ENCODE measurements at places on chromosomes 16 and 17.

DNA sequence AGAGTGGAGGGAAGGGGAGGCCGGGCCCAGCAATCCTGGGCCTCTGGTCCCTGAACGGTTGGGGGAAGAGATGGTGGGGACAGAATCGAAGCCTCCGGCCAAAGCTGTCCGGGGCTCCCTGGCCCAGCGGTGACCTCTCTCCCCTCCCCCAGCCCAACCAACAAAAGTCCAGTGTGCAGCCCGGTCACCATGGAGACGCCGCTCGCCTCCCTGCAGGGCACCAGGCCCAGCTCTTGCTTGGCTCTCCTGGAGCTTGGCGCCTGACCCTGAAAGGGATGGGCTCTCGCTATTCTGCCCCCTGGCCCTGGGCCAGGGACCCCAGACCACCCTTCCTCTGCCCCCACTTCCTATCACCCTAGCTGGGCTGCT, 1.3 kb downstream of the METRN start:
- no peak for DNase-seq

- peak; percentile 50 for DNase-seq
Measured at GRCh38 chr17:78761789-78762406, 20.2 kb downstream of the CYTH1 start.

- no peak for DNase-seq
Measured at GRCh38 chr17:81334987-81335772, 40.1 kb upstream of the SLC38A10 start.

- no peak for DNase-seq
Measured at GRCh38 chr17:57915985-57916757, 39.0 kb downstream of the CUEDC1 start.

DNA sequence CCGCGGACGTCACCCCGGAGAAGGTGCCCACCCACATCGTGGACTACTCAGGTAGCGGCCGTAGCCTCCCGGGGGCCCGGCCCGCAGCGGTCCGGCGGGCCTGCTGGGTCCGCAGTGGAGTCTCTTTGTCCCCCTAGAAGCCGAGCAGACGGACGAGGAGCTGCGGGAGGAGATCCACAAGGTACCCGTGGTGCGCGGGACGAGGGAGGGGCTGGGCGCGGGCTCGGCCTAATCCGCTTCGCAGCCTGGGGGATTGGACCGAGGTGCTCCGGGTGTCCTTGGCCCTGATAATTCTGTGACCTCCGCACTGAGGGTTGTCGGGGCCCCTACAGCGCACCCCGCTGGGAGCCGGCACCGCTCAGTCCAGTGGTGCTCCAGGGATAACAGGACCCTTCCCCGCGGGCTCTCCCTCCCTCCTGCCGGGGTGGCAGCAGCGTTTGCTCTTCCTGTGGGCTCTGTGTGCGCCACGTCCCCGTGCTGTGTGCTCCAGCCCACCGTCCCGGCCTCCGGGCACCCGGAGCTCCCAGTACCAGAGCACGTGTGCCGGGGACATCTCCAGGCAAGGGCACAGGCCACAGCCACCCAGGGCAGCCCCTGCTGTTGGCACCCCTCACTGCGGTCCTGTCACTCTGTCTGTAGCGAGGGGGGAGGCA, 713 bp downstream of the RHOT2 start:
- no peak for DNase-seq

- DNase-seq: peak; percentile 88
Measured at GRCh38 chr17:51261024-51261963, 948 bp downstream of the UTP18 start.

DNA sequence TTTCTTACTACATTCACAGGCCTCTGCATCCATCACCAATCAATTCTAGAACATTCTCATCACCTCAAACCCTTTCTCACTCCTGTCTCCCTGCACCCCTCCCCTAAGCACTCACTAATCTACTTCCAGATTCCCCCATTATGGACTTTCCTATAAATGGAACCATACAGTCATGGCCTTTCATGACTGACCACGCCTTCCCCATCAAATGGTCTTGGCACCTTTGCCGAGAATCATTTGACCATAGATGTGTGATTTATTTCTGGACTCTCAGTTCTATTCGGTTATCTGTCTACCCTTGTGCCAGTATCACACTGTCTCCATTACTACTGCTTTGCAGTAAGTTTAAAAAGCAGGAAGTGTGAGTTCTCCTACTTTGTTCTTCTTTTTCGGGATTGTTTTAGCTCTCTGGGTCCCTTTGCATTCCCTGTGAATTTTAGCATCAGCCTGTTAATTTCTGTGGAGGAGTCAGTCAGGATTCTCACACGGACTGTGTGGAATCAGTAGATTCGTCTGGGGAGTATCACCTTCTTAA, 27.5 kb downstream of the GTF3C1 start:
- DNase-seq: no peak

DNA sequence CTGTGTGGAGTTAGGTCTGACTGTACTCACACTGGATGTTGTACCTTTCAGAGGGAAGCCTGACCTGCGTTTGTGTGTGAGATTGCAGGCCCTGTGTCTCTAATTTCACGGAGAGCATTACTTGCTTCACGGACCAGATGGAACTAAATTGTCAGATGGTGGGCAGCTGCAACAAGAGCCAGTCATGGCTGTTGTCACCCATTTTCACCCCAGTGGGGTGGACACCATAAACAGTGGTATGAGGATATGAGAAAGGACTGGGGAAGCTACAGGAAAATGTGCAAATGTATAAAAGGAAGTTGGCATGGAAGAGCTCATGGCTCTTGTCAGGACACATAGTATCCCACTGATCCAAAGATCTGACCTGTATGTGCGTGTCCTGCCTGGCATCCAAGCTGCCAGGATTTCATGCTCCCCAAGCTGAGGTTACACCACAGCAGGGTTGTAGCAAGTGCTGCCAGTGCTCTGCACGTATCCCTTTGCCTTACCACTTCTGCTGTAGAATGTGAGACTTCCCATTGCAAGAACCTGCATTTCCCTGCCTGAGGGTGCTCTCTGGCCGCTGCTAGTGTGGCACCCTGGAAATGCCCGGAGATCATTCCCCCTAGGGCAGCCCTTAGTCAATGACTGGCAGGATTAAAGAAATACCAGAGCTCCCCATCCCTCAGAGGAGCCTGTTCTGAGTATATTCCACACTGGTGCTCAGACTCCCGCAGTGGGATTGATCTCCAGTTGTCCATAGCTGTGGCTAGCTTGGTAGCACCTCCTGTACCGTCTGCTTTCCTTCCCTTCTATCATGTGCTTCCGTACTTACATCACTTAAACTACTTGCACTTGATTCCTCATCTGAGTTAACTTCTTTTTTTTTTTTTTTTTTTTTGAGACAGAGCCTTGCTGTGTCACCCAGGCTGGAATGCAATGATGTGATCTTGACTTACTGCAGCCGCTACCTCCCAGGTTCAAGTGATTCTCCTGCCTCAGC, 70.4 kb upstream of the TANC2 start:
- DNase-seq: peak; percentile 89

- no peak for DNase-seq
Measured at GRCh38 chr17:31096106-31096436, 1.3 kb downstream of the NF1 start.

DNA sequence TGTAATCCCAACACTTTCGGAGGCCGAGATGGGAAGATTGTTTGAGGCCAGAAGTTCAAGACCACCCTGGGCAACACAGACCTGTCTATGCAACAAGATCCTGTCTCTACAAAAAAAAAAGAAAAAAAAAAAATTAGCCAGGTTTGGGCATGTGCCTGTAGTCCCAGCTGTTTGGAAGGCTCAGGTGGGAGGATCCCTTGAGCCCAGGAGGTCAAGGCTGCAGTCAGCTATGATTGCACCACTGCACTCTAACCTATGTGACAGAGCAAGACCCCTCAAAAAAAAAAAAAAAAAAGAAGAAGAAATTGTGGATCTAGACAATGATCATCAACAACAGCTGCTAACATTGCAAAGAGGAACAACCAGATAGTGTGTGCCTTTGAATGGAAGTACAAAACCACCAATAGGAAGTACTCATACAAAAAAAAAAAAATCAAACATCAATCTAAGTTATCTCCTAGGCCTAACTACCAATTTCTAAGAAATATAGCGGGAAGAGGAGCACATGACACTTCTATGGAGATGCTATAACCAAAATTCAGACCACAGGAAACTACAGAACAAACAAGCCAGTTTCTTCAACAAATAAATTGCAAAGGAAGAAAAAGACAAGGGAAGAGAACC, 258.7 kb downstream of the MRTFB start:
- no peak for DNase-seq

DNA sequence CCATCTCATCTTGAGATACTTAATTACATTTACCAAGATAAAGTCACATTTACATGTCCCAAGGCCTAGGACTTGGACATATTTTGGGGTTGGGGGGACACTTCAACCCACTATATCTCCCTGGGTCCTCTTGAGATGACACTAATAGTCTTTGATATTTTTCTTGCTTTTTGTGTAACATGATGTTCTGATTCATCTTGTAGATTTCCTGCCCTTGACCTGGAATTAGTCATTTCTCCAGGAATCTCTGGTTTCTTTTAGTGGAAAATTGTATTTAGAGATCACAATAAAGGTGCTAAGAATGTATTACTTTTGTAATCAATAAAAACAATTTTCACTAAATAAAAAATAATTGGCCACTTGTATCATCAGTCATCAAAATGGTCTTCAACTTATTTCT, 157.3 kb downstream of the VPS53 start:
- no peak for DNase-seq

All from inflammatory macrophage treated with lipopolysaccharide for 4 hours (primary cell).